KBM-7 (cell line): ENCODE measurements at places on chromosomes 16 and 17.

GRCh38 chr16:21167360-21167759 is 8.9 kb downstream of the LDAF1 start:
- no peak for DNase-seq

DNA sequence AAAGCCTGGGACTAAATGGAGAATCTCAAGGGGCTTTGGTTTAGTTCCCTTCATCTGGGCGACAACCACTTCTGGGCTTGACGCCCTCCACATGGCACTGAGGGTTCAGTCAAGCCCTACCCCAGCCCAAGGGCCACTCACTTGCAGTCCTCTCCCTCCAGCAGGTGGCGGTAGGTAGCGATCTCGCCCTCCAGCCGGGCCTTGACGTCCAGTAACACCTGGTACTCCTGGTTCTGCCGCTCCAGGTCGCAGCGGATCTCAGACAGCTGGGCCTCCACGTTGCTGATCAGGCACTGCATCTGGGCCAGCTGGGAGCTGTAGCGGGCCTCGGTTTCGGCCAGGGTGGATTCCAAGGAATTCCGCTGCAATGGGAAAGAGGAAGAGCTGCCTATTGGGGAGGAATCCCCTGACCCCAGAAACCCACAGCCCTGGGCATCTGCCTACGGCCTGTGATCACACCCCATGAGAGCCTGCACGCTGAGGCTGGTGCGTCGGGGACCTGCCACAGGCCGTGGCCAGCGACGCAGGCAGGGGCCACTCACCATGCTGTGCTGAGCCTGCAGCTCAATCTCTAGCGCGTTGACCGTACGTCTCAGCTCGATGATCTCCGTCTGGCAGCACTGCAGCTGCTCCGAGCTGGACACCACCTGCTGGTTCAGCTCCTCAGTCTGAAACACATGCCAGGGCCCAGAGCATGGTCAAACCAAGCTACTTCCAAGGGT is 2.7 kb downstream of the KRT36 start:
- DNase-seq = peak; percentile 28

- no peak for DNase-seq
These were observed 36.8 kb upstream of the METRNL start for GRCh38 chr17:83042522-83043158.

DNA sequence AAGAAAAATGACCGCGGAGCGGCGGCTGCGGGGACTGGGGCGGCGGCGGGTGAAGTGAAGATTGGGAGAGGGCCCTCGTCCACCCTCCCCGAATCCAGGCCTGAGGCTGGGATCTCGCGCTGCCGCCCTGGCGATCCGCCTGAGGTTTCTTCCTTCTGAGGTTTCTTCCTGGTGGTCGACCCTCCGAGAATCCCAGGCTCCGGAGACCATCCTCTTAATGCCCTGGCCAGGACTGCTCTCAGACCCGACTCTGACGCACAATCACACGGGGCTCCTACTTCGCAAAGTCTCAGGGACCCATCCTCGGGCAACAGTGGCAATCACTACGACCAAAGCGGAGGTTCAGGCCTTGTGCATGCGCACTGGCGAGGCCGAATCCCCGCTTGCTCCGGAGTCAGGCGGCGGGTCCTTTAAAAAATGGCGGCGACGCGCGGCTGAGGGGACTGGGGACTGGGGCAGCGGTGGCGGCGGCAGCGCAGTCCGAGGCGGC is 18.0 kb upstream of the KCNJ18 start:
- no peak for DNase-seq

DNA sequence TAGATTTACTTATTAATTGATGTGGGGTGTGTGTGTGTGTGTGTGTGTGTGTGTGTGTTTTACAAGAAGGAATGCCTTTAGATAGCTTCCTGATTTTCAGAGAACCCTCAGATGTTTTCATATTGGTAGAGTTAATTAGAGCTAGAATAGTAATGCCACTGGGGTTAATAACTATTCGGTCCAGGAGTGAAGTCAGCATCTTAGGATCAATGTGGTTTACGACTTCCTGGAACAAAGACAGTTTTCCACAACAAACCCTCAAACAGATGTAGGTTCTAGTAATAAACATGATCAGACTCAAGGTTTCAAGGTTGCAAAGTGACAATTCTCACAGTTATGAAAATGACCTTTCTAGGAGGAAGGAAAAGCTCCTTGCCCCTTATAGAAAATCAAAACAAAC is 12.2 kb upstream of the SLC52A1 start:
- DNase-seq = no peak

DNA sequence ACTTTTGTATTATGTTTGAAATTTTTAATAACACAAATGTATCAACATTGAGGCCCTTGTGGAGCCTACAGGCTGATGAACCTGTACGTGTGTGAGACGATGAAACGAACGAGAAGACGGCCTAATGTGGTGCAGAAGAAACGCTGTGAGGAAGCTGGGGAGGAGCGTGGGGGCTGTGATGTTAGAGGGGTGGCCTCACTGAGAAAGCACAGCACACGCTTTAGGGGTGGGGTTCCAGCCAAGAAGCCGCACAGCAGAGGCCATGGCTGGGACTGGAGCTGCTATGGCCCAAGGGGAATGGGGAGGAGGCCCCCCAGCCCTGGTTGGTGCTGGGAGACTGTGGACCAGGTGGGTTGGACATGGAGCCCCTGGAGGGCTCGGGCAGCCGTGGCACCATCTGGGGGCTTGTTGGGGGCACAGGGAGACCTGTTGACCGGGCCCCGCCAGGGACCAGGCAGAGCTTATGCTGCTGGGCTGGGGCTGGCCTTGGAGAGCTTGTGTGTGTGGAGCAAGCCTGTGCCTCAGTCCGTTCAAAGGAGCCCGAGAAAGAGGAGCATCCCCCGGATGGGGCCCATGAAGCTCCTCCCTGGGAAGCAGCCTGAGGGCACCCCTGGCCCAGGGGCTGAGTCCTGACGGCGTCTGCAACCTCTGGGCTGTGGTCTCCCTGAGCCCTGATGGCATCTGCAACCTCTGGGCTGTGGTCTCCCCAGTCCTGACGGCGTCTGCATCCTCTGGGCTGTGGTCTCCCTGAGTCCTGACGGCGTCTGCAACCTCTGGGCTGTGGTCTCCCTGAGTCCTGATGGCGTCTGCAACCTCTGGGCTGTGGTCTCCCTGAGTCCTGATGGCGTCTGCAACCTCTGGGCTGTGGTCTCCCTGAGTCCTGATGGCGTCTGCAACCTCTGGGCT is 44.7 kb downstream of the METRNL start:
- no peak for DNase-seq

DNA sequence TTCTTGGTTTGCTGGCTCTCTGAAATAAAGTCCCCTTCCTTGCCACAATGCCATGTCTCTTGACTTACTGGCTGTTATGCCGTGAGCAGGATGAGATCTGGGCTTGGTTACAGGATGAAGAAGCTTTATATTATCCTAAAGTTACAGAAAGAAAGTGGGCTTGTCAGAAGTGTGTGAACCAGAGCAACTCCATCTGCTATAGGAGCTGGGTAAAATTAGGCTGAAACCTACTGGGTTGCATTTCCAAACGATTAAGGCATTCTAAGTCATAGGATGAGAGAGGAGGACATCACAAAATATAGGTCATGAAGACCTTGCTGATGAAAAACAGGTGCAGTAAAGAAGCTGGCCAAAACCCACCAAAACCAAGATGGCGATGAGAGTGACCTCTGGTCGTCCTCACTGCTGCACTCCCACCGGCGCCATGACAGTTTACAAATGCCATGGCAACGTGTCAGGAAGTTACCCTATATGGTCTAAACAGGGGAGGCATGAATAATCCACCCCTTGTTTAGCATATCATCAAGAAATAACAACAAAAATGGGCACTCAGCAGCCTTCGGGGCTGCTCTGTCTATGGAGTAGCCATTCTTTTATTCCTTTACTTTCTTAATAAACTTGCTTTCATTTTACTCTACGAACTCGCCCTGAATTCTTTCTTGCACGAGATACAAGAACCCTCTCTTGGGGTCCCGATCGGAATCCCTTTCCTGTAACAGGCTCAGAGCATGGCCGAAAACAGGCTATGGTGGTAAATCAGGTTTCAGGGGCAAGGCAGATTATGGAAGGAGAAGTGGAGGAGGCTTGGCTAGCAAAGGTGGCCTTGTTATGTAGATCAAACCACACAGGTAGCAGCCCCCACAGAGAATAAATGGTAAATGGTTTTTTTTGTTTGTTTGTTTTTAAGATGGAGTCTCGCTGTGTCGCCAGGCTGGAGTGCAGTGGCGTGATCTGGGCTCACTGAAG is 81.3 kb upstream of the C16orf82 start:
- DNase-seq = no peak

DNA sequence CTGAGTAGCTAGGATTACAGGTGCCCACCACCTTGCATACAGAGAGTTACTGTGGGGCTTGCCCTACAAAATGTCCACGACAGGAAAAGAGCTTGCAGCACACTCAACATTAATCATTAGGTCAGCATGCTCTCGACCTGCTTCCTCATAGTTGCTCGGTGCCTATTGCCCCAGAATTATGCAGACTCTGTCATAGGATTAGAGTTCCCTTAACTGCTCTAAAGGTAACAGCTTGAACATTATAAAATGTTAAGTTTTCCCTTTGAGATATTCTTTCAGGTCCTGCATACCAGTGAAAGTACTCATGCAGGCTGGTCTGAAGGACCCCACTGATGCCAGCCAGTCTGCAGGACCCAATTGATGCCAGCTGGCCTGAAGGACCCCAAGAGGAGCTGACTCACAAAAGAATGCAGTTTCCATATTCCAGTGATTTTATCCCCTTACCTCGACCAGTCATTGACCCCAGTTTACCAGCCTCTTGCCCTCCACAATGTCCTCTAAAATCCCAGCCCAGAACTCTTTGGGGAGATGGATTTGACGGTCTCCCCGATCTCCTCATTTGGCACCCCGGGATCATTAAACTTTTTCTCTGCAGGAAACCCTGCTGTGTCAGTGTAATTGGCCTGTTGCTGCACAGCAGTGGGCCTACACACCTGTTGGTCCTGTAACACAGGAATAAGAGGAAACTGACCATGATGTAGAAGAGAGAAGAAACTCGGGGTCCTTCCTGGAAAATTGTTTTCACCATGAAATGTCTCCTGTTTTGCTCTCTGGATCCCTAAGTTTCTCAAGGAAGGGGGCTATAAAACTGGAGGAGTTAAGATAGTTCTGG is 10.6 kb downstream of the ICAM2 start:
- no peak for DNase-seq

DNA sequence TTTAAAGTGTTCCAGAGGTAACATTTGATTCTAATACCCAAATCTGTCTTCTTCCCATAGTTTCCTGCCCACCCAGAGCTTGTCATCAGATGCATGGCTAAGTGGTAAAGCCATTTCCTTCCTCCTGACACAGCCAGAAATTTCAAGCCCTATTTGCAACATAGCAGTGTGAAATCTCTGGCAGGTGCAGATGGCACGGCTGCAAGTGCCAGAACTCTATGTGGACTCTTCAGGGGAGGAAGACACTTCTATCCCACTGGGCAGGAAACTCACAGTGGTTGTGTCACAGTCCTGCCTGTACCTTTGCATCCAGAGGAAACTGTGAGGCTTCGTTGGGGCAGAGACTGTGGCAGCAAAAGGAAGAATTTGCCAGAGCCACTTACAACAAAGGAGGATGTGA is 13.2 kb downstream of the DYNLRB2 start:
- no peak for DNase-seq

- no peak for DNase-seq
These were observed 105.2 kb downstream of the C16orf95 start for GRCh38 chr16:87212026-87212425.

DNA sequence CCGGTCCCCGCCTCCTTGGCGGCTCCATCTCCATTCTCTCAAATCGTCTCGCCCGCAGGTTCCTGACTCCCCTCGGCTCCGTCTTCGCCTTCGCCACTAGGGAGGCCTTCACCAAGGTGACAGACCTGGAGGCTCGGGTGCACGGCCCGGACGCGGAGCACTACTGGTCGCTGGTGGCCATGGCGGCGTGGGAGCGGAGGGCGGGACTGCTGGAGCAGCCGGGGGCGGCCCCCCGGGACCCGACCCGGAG is 862 bp downstream of the GLTPD2 start:
- no peak for DNase-seq

- no peak for DNase-seq
These were observed 10.5 kb downstream of the SLC13A5 start for GRCh38 chr17:6702567-6703215.

GRCh38 chr17:35064516-35065215 is 1.2 kb upstream of the RFFL start:
- no peak for DNase-seq

- DNase-seq = no peak
These were observed 174.4 kb downstream of the CPPED1 start for GRCh38 chr16:12629271-12629670.

GRCh38 chr17:17239832-17240231 is 2.9 kb upstream of the FLCN start:
- no peak for DNase-seq

DNA sequence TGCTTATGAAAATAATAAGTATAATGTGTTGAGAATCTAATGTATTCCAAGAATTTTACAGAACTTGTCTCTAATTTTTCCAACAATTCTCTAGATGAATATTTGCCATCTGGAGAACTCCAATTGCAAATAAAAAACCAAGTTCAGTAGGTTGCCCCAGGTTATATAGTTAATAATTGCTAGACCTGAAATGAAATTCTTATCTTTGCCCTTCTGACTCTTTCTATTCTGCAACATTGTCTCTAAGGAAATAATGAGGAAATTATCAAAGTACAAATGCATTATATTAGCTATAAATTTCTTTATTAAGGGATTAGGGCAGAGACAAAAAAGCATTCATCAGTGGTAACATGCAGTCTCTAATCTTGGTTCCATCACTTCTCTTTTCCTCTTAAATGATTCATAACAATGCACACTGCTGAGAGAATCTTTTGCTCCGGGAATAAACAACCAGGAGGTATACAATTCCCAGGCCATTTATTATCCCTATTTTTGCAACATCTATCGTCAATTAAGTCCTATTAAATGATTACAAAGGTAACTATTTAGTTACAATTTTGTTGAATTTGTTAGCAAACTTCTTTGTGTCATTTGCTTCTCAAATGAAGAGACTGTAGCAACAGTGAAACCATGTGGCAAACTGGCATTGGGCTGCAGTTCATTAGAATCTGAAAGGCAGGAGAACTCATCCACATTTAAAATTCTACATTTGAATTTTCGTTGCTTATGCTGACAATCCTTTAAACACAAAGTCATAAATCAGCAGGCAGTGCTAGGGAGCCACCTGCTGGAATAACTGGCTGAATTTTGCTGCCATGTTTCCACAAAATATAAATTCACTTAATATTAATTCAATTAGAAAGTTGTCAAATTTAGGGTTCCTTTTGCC is 349.6 kb downstream of the KIF2B start:
- peak; percentile 21 for DNase-seq

- no peak for DNase-seq
These were observed 172.2 kb downstream of the SEC14L1 start for GRCh38 chr17:77312786-77313599.

DNA sequence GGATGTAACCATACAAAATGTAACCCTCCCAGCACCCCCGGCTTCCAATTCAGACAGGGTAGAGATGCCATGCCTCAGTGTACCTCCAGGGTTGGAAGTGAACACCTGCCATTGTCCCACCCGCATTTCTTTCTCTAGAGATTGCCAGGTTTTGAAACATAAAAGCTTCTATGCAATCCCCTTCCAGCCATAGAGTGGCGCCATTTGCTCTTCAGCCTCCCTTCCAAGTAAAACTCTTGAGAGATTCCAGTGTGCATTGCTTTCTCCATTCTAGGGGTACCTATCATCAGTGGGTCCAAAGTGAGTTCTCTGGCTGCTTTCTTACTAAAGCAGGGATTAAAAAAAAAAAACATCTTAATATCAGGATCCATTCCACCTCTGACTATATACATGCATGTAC is 133.1 kb upstream of the RPL38 start:
- DNase-seq = no peak

- DNase-seq = peak; percentile 19
These were observed 4.8 kb upstream of the GOSR1 start for GRCh38 chr17:30472238-30472890.
